ENCODE measurements at places on chromosomes 7 and 10.

GRCh38 chr10:13803566-13804554 is 217.1 kb downstream of the PRPF18 start:
- no peak for DNase-seq

GRCh38 chr7:21886396-21886795 is 59.3 kb downstream of the CDCA7L start:
- no peak for DNase-seq

DNA sequence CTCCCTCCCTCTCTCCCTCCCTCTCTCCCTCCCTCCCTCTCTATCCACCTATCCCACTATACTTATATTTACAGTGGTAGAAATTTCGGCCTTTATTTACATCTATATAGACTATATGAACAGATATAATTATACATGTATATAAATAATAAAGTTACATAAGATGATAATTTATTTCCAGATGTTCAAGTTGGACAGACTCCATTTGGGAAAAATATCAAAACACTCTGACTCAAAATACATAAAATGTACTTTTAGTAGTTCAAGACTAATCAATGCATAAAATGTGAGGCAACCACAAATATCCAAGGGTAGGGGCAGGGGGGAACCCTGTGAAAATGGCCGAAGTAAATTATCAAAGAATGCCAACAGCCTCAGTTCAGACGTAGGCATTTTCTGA is 203.0 kb downstream of the FANK1 start:
- DNase-seq: no peak

GRCh38 chr10:86657396-86658011 is 3.2 kb downstream of the OPN4 start:
- DNase-seq: no peak

GRCh38 chr10:43862756-43863155 is 214.1 kb upstream of the ZNF32 start:
- DNase-seq: no peak

GRCh38 chr7:2616387-2617324 is 15.1 kb upstream of the TTYH3 start:
- no peak for DNase-seq

DNA sequence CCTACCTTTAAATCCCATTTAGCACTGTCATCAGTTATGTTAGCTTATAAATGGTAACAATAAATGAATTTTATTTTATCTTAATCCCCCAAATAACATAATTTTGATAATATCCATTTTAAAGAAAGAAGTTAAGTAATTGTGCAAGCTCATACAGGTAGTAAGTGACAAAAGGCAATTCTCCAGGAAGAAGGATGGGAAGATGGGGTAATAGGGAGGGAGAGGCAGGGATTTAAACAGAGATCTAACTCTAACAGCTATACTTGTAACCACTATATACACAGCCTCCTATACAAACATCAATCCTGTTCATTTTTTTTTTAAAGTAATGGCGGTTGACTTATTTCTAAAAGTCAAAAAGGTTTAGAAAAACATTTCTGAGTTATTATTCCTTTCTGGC is 119.4 kb downstream of the SGMS1 start:
- DNase-seq: no peak

- no peak for DNase-seq
Measured at GRCh38 chr7:7293092-7293491, 110.7 kb downstream of the C1GALT1 start.

- DNase-seq: peak; percentile 56
Measured at GRCh38 chr10:6052247-6053221, 9.6 kb downstream of the IL2RA start.

Measured in stimulated activated CD8-positive, alpha-beta memory T cell treated with anti-CD3 and anti-CD28 coated beads, Interleukin-4, amount 100 ng/mL, for 1 hour (primary cell).